Activated naive CD4-positive, alpha-beta T cell treated with anti-CD3 and anti-CD28 coated beads, Interleukin-2, amount 10 ng/mL, durations not matched to agents 7 days and 5 days (primary cell): ENCODE measurements at places on chromosomes 3 and 15.
A peak's percentile ranks its signal among the peaks of the same experiment; 100 is the strongest.

GRCh38 chr3:112379020-112379690, 46.2 kb downstream of the CD200 start:
- DNase-seq, result no peak

DNA sequence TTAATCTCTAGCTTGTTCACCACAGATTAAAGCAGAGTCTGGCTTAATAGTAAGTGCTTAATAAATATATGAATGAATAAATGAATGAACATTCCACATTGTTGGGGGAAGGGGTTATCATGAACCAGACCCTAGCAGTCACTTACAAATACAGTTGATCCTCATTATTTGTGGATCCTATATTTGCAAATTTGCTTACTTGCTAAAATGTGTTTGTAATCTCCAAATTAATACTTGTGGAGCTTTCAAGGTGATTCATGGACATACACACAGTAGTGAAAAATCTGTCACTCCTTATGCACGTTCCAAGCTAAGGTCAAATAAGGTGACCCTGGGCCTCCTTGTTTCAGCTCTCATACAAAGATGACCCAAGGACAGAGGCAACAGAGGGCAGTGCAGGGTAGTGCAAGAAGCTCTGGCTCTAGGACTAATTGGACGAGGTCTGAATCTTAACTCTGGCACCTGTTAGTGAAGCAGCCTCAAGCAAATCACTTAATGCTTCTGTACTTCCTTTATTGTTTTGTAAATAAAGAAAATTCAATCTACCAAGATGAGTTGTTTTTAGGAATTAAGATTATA, 112.8 kb upstream of the C2CD4B start:
- no peak for DNase-seq

DNA sequence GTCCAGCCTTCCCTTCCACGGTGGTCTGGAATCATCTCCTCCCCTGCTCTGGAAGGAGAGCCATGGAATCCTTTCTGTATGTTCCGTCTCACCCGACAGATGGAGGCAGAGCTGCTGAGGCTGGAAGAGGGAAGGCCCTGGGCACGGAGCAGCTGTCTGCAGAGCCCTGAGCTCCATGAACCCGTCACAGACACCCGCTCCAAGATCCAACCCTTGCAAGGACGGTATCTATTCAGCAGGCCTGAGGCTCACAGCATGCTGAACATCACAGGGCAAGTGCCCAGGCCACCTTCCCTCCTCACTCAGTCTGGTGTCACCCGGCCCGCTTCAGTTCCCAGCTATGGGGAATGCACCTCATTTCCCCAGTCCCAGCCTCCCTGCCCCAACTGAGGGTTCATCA, 103.9 kb downstream of the LRIG1 start:
- DNase-seq, result no peak

GRCh38 chr3:42308651-42309050, 42.7 kb upstream of the CCK start:
- no peak for DNase-seq

- DNase-seq, result peak; percentile 47
Measured at GRCh38 chr15:82966671-82967071, 14.2 kb upstream of the HOMER2 start.

DNA sequence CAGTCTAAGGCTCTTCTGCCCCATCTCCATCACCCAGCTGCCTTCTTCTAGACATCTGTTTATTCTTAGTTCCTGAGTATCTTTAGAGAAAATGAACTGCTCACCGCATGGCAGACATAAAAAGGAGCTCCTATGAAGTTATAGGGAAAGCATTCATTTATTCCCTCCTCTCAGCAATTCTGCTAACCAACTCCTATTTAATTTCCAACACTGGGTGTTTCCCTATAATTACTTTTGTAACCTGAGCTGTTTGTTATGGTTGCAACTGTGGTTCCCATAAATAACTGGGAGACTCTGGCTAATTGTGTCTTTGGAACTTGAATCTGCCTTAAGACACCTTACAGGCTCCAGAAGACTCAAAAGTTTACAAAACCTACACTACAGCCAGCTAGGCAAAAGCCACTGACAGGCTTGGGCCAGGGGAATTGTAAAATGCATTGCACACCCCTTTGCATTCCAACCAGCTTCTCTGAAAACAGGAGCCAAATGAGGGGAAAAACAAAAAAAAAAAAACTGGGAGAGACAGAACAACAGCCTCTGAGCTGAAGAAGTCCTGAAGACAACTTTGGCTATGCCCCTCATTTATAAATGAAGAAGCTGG, 231.5 kb upstream of the FEZF2 start:
- DNase-seq, result no peak

GRCh38 chr3:194518652-194519051, 31.9 kb upstream of the ATP13A3 start:
- no peak for DNase-seq

GRCh38 chr3:29436612-29437323, 155.9 kb downstream of the RBMS3 start:
- DNase-seq, result no peak

DNA sequence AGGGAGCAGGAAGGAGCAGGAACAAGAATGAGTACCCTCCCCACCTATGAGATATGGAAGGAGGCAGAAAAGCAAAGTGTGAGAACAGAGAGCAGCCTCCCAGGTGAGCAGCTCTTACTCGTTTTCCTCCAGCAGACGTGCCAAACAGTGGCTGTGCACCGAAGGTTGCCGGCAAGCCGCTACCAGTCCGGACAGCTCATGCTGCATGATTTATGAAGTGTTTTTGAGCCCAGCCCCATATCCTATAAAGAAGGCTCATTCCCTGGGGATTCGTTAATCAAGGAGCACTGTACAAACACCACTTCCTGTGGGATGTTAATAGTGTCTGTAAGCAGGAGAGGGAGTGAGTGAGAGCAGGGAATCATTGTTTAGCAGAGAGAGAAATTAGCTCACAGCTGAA, 118.3 kb upstream of the FOXB1 start:
- no peak for DNase-seq

- DNase-seq, result no peak
Measured at GRCh38 chr3:45098310-45098709, 47.9 kb downstream of the CDCP1 start.

DNA sequence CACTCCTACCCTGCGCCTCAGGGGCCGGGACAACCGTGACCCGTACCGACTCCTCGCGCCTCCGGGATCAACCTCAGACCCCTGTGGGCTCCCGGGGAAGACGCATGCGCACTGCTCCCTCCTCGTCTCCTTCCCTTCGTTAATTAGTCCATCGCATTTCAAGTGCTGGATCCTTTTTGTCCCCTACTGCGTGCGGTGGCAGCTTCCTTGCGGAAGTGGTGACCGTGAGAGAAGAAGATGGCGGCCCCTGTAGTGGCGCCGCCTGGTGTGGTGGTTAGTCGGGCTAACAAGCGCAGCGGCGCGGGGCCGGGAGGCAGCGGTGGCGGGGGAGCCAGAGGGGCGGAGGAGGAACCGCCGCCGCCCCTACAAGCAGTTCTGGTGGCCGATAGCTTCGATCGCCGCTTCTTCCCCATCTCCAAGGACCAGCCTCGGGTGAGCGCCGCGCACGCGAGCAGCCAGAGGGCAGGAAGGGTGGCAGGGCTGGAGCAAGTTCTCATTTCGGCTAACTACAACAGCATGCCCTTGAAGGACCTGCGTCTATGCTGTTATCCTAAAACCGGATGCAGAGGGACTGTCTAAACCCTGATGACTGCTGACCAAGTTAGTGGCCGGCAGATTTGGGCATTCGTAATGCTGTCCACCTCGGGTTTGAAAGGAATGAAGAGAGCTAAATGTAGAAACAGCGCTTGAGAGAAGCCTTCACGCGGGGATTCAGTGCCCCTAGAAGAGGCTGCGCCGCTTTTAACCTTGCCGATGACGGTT, at the start of gene EIF2B5:
Gene EIF2B5 (plus strand): TSS at position 210 of the 762 bp plus-strand sequence. CDS start 28 bp downstream, at position 238.
- peak; percentile 92 for DNase-seq

DNA sequence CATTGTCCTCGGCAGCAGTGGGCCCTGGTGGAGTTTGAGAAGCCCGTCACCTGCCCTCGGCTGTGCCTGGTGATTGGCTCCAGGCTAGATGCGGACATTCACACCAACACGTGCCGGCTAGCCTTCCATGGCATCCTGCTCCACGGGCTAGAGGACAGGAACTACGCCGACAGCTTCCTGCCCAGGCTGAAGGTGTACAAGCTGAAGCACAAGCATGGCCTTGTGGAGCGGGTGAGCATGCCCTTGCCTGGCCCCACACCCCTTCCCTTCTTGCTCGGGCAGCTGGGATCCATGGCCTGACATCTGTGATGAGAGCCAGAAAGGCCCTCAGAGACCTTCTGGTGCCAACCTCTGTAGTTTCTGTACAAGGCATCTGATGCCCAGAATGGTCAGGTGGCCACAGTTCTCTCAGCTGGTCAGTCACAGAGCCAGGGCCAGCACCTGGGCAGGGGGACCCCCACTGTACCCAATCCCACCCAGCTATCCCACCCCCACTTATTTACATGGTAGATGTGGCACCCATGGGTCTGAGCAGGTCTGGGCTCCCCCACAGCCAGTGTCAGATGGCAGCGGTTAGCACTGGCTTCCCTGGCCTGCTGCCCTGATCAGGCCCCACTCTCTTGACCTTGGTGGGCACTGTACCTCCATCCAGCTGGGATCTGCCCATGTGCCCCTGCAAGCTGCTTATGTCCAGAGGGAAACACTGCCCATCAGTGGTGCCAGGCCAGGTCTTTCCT, 124.9 kb downstream of the DNAJB8 start:
- DNase-seq, result no peak
